ENCODE measurements at places on chromosomes 11 and 22. TPM values are rescaled to one million over a fixed set of nuclear protein-coding genes. Genes with fewer than 3 reads are reported as not detected.

GRCh38 chr11:66850235-66850587 is 6.7 kb upstream of the LRFN4 start:
- no peak for DNase-seq

GRCh38 chr11:113274713-113275582 is 39.4 kb upstream of the TTC12 start:
- no peak for DNase-seq

- DNase-seq, result no peak
These were observed 49.3 kb downstream of the TSPAN18 start for GRCh38 chr11:44775985-44776446.

- DNase-seq, result no peak
These were observed 71.0 kb downstream of the BRD1 start for GRCh38 chr22:49756676-49757075.

GRCh38 chr11:67456068-67456705 is 1.0 kb downstream of the CABP4 start:
- DNase-seq, result no peak

DNA sequence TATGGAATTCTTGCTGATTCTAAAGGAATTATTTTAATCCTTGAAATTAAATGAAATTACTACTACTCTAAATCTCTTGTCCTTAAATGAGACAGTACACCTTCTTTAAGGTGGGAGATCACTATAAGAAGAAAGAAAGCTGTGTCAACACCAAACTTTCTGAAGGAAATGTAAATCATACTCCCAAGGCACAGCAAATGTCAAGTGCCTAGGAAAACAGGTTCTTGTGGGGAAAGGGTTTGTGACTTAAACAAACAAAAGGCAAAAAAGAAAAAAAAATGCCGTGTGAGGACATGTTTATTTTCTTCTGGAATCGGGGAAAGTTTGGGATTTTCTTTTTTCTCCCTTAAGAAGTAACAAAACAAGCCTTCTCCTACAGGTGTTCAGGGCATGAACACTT is 745.1 kb downstream of the DLG2 start:
- no peak for DNase-seq

- DNase-seq, result no peak
These were observed 16.9 kb downstream of the MYO7A start for GRCh38 chr11:77144857-77145428.

DNA sequence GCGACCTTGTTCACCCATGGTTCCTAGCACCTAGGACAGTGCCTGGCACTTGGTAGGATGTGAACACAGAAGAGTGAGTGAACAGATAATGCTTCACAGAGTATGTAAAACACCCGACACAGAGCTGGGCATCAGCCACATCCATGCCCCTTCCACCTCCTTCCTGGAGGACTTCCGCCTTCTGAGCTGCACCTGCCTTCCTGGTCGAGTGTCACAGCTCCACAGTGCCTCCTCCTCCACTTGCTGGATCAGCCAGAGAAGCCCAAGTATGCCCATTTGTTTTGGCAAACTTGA is 20.1 kb downstream of the PRDM11 start:
- no peak for DNase-seq

DNA sequence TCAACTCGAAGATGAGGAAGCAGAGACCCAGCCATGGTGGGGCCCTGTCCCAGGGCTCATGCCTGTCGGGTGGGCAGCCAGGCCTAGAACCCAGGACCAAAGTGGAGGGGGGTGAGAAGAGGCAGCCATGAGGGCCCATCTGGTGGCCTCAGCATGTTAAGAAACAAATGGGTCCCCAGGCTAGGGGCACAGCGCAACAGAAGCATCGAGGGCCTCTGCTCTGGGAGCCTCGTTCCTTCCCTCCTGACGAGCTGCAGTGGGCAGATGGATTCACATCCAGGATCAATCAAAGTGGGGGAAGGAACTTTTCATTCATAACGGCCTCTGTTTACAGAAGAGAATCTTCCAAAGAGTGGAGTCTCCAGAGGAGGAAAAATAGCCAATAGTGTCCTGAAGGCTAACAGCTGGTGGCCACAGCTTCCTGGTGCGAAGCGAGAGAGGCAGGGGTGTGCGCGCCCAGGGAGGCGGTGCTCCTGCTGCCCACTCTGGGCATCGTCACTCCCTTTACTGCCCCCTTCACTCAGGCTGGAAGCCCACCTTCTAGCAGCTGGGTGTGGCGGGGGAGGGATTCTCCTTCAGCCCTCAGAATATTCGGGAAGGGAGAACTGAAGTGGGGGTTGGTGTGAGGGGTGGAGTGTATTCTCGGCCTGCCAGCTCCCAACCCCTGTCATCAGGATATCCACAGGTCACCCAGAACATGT is 4.3 kb downstream of the CBX7 start:
- DNase-seq, result no peak

DNA sequence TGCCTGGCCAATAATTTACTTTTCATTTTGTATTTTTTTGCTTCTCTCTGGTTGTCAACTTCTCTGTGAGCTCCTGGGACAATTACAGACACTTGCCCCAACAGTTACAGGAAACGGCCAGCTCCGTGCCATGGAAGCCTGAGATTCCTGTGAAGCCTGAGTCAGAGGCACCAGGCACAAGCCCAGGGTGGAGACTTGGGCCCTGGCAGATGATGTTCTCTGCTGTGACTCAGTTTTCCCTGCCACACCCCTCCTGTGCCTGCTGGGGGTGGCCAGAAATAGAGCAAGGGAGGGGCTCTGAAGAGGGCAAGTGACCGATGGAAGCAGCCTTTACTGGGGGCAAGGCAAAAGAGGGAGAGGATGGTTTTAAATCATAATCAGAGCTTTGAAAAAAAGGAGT is 4.9 kb downstream of the ATP5MGL start:
- peak; percentile 82 for DNase-seq

Gene ST14
- polyA plus RNA-seq, result not detected

Gene PTPMT1
- 61.9 TPM for polyA plus RNA-seq

Gene PYGM
- 0.10 TPM for polyA plus RNA-seq

Gene MMP12
- 0.38 TPM for polyA plus RNA-seq

Data from BJ (cell line).